Naive B cell (primary cell): ENCODE measurements at places on chromosomes 2 and 18.
A peak's percentile ranks its signal among the peaks of the same experiment; 100 is the strongest.

DNA sequence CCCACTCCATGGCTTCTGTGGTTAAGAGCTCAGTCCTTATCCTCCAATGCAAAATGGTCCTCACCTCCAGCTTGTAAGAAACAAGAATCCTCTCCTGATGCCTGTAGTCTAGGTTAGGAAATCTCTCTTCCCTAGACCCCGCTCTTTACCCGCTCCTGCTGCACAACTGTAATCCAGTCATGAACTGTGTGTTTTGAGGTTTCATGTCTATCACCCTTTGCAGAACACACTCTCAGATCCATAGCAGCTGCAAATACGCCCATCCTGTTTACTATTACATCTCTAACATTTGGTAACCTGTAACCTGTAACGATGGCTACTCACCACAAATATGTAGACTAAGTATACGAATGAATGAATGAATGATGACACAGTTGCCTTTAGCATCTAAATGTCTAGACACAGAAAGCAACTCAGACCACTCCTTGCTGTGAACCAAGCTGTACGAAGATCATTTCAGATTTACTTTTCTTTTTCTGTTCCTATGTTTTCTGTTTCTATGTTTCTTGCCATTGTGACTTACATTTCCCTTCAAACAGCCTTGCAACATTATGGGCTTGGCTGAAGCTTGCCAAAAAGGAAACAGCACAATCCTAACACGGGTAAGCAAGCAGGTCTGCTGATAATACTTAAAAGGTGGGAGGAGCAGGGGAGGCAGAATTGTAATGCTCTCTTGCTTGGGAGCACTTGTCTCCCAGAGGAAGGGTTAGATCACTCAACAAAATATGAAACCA, 53.7 kb downstream of the EPHA4 start:
- DNase-seq = peak; percentile 57

DNA sequence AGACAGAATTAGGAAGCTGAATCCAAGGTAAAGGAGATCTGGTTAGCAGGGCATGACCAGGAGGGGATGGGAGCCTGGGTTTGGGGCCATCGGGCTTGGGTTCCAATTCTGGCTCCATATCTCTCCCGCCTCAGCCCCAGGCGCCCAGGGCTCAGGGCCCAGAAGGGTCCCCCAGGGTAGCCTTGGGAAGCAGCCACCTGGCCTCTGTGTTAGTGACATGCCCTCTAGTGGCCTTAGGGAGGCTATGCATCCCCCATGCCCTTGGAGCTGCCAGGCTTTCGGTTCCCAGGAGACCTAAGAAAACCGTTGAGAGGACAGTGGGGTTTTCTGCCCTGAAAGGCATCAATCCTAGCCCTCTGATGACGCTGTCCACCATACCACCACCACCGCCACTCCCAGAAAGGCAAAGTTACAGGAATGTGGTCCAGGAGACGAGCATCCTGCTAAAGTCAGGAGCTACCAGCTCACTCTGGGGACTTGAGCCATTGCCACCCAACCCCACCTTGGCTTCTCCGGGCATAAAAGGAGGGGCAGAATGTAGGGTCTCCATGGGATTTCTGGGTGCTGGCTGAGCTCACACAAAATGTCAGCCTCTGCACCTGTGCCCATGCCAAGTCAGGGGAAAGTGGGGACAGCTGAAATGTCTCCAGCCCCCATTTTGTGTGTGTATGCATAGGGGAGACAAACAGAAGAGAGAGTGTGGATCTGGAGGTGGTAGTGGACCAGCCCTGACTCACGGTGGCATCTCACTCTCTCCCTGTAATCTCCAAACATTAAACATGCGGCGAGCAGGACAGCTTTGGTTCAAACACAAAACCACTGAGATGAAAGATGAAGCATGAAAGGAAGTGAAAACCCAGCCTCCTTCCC, 56.5 kb downstream of the EMX1 start:
- DNase-seq = peak; percentile 12

- peak; percentile 82 for DNase-seq
Measured at GRCh38 chr2:161136696-161137324, 23.4 kb upstream of the TANK start.

- no peak for DNase-seq
Measured at GRCh38 chr2:191152482-191153240, 1.9 kb upstream of the STAT4 start.

DNA sequence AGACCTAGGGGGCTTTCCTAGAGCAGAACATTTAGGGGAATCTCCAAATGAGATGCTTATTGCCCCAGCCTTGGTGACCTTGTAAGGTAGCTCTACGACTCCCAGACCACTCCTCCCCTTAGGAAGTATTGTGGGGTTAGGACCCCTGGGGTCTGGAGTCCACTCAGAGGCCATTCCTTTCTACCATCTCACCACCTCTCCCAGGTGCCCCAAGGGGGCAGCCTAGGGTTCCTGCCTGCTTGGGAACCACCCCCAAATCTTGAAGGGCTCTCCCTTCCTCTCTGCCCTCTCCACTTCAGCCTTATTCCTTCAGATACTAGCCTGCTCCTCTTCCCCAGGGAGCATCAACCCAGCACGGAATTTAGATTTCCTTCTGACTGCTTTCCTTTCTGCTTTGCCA, 17.5 kb upstream of the EXOC6B start:
- no peak for DNase-seq

DNA sequence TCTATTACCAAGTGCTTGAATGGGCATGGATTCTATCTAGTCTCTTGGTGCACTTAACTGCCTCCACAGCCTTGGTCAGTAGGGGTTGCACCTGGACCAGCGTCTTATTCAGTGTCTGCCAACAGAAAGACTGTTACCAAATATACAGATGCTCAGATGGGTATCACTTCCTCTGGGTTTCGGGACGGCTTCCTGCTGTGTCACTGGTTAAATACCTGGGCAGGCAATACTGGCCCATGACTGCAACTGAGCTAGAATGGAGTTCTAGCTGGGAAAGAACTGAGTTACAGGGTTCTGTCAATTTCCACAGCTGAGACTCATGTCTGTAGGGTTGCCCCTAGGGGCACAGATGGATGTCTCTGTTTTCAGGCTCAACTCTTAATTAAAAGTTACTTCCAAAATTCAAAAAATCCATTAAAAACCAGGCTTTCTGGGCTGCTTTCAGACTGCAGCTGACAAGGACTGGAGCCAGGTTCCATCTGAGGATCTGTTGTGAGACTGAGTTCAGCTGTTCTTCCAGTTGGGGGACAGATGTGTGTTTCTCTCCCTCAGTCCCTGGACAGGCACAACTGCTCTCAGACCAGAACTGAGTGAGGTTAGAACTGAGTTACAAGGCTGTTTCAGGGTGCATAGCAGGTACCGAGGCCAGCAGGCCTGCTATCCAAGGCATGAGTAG, 789.6 kb upstream of the SLC8A1 start:
- no peak for DNase-seq

GRCh38 chr2:16194530-16194929, 254.2 kb downstream of the MYCN start:
- no peak for DNase-seq

- no peak for DNase-seq
Measured at GRCh38 chr2:63041592-63041991, 9.0 kb upstream of the OTX1 start.

- DNase-seq = no peak
Measured at GRCh38 chr2:100041946-100042345, 100.4 kb downstream of the AFF3 start.

DNA sequence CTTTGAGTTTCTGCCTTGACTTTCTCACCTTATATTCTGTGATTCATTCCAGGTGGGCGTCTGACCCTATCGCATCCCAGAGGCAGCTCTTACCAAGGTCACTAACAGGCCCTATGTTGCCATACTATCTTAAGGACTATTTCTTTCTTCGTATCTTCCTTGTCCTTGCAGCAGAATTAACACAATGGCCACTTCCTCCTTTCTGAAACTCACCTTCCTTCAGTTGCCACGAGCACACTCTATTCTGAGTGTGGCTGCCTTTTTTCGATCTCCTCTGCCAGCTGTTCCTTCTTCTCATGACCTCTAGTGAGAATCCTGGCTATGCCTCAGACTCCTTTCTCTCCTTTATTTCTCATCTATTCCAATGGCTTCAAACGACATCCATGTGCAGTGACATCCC, 160.4 kb upstream of the CCDC195 start:
- DNase-seq = no peak

DNA sequence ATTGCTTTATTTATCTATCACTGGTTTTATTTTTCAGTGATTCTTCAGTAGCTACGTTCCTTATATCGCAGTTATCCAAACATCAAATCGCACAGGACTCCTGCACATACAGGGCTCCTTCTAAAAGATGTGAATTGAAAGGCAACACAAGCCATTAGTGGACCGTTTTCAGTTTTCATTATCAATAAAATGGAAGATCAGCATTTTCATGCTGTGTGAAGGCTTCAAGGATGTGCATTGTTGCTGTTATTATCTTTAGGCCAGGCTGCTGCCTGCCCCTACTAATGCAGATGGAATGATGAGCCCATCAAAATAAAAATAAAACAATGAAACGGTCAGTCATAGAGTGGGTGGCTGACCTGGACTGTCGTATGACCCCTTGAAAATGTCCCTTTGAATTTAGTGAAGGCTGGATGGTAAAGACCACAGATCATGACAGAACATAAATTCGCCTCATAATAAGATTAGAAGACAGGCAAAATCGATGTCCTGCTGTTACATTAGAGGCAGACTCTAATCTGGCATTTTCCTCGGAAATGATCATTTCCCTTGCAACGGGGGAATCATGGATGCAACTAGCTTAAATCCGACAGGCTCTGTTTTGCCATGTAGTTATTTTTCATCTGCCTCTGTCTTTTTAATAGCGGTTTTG, 32.9 kb downstream of the ITGB6 start:
- DNase-seq = no peak

- DNase-seq = no peak
Measured at GRCh38 chr2:16135196-16135912, 195.0 kb downstream of the MYCN start.

- no peak for DNase-seq
Measured at GRCh38 chr18:23226930-23227725, 91.8 kb downstream of the CABLES1 start.

GRCh38 chr2:10494351-10495066, 46.4 kb upstream of the ODC1 start:
- DNase-seq = no peak
